ENCODE measurements at places on chromosomes 12 and 14. TPM values are rescaled to one million over a fixed set of nuclear protein-coding genes. Genes with fewer than 3 reads are reported as not detected.

PKP2 gene
- 39.3 TPM for total RNA-seq

SYNJ2BP gene
- total RNA-seq, result 64.2 TPM

LRTM2 gene
- total RNA-seq, result not detected

SLC10A1 gene
- 0.86 TPM for total RNA-seq

RERGL gene
- total RNA-seq, result 3.3 TPM

TBC1D30 gene
- total RNA-seq, result 17.1 TPM

TMEM19 gene
- total RNA-seq, result 46.0 TPM

KRT73 gene
- not detected for total RNA-seq

ZNF891 gene
- total RNA-seq, result 2.6 TPM

SLC5A8 gene
- 0.06 TPM for total RNA-seq

SLCO1B1 gene
- total RNA-seq, result 0.12 TPM
